ENCODE measurements at places on chromosomes 5 and 9. TPM values are rescaled to one million over a fixed set of nuclear protein-coding genes. Genes with fewer than 3 reads are reported as not detected.

- DNase-seq, result no peak
Observed at GRCh38 chr5:128082551-128083032, 974 bp upstream of the SLC12A2 start.

GRCh38 chr9:122939601-122940000 is 1.2 kb upstream of the RABGAP1 start:
- no peak for DNase-seq

MAP1B gene
- total RNA-seq, result 0.18 TPM

PDZD2 gene
- 0.15 TPM for total RNA-seq

CA9 gene
- 0.75 TPM for total RNA-seq
